ENCODE measurements at places on chromosomes 7 and 10.

DNA sequence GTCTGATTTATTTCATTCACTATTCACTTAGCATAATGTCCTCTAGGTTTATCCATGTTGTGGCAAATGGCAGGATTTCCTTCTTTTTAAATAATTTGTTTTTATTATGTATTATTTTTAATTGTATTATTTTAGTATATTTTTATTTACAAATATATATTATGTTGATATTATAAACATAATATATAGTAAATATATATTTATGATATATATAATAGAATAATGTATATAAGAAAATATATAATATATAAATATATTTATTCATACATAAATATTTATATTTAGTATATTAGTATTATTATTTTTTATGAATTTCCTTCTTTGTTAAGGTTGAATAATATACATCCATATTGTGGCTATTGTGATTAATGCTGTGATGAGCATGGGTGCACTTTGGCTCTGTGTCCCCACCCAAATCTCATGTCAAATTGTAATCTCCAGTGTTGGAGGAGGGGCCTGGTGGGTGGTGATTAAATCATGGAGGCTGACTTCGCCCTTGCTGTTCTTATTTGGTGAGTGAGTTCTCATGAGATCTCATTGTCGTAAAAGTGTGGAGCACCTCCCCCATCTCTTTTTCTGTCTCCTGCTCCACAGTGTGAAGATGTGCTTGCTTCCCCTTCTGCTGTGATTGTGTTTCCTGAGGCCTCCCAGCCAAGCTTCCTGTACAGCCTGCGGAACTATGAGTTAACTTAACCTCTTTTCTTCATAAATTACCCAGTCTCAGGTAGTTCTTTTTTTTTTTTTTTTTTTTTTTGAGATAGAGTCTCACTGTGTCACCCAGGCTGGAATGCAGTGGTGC is 52.3 kb upstream of the CYP2C18 start:
- DNase-seq: no peak

DNA sequence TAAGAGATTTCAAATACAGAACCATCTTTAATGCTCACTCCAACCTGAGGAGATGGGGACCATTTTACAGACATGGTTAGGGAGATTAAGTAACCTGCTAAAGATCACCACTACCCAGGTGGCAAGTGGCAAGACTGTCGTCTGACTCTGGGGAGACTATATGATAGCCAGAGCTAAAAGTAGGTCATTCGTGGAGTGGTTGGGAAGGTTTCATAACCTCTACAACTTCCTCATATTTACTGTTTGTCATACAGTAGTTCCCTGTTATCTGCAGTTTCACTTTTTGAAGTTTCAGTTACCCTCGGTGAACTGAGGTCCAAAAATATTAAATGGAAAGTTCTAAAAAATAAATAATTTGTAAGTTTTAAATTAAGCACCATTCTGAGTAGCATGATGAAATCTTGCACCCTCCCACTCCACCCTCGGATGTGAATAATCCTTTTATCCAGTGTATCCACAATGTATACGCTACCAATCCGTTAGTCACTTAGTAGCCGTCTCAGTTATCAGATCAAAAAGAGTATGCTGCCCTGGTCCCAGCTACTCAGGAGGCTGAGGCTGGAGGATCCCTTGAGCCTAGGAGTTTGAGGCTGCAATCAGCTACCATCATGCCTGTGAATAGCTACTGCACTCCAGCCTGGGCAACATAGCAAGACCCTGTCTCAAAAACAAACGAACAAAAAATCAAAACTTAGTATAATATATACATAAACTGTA is 14.9 kb upstream of the LGI1 start:
- DNase-seq: no peak

- DNase-seq: no peak
These were observed 31.0 kb downstream of the SGPL1 start for GRCh38 chr10:70846795-70847194.

DNA sequence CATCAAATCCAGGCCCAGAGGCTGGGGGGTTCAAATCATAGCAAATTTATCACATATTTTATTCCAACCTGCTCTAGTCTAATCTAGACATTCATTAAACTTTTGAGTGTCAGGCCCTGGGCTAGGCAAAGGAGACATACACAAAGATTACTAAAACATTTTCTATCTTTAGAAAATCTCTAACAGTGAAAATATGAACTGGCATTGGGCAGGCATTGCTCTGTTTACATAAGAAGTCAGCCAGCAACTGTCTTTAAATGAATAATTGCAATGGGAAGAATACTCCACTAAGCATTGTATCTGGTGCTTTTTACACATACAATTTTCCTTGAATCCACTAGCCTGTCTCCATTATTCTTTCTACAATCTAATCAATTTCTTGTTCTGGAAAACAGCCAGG is 222.5 kb upstream of the LRRN3 start:
- no peak for DNase-seq

GRCh38 chr10:80081801-80082750 is 3.6 kb downstream of the TMEM254 start:
- no peak for DNase-seq

- no peak for DNase-seq
These were observed 64.0 kb downstream of the HYCC1 start for GRCh38 chr7:22949944-22950343.

- DNase-seq: no peak
These were observed 1340.9 kb downstream of the XPNPEP1 start for GRCh38 chr10:108582387-108582786.

GRCh38 chr7:41567731-41568114 is 135.2 kb downstream of the INHBA start:
- DNase-seq: no peak

DNA sequence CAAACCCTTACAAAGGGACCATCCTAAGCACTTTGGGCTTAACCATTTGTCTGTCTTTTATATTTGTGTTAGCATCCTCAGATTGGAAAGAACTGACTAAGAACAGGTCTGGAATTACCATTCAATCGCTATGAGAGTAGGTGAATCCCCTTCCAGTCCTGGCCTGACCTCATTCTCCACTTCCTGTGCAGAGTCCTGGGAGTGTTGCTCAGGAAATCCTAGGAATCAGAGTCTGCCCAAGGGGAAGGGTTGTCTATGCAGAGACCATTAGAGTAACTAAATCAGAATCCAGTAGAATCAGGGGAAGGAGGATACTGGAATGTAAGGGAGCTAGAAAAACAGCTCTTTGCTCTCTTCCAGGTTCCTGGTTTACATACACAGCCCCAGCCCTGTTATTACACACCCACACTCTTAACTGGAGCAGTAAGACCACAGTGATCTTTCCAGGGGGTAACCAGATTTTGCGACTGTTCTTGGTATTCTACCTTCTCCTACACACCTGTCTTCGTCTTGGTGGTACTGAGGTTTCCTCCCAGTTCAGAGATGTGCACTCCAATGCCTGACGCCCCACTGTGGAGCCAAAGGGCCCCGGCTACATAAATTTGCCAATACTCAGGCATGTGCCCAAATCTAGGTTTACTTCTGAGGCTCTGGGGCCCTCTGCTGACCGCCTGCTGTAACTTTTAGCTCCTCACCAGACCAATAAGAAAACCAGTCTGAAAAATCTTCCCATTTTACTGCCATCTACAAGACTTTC is 103.7 kb downstream of the RNF216 start:
- peak; percentile 58 for DNase-seq

GRCh38 chr7:117350027-117350426 is 27.2 kb upstream of the WNT2 start:
- DNase-seq: no peak

DNA sequence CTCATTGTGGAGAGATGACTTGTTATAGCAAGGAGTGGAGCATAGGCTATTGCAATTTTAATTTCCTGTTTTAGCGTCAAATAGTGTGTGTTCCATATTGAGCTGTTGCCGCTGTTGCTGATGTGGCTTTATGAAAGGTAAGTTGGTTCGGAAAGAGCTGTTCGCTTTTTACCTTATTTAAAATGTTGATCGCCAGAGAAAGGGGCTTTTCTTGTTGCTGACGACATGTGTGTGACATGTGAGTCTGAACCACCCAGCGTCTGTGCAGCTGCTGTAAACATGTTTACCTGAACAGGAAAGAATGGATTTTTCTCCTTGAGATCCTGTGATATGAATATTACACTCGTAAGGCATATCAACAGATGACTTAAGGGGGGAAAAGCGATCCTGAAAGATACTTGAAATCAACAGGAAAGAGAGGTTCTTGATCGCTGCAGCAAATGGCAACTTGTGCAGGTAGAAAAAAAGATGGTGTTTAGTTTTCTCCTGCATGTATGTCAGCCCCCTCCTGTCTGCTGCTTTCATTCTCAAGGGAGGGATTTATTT is 2.5 kb downstream of the ZEB1 start:
- DNase-seq: peak; percentile 22

GRCh38 chr10:3654980-3655379 is 130.0 kb downstream of the KLF6 start:
- no peak for DNase-seq

DNA sequence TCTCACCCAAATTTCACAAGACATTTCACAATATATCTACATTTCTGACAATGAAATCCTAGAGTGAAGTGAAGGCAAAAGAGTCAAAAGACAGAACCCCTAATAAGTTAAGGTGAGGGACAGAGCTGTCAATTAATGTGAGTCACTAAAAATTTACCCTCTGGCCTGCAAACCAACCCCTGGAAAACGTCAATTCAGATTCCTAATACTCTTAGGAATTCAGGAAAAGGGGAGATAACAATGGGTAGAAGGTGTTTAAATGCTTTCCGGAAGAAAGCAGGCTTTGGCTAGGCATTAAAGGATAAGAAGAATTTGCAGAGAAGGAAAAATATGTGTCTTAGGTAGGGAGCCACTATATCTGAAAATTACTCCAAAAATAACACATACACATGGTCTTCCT is 299.6 kb downstream of the INHBA start:
- no peak for DNase-seq

DNA sequence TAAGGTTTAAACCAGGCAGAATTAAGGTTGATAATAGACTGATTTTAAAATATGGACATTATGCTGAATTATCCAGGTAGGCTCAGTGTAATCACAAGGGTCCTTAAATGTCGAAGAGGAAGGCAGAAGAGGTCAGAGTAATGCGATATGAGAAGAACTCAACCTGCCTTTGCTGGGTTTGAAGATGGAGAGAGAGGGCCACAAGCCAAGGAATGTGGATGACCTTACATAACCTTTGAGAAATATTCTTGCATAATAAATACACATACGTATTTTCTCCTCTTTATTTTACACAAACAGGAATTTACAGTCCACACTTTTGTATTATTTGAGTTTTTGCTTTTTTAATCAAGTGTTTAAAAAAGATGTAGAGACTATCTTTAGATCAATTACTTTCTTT is 88.5 kb downstream of the ST7 start:
- no peak for DNase-seq

- DNase-seq: no peak
These were observed 34.1 kb upstream of the NKX6-2 start for GRCh38 chr10:132820056-132820455.

GRCh38 chr7:54798530-54798929 is 39.5 kb upstream of the SEC61G start:
- no peak for DNase-seq

DNA sequence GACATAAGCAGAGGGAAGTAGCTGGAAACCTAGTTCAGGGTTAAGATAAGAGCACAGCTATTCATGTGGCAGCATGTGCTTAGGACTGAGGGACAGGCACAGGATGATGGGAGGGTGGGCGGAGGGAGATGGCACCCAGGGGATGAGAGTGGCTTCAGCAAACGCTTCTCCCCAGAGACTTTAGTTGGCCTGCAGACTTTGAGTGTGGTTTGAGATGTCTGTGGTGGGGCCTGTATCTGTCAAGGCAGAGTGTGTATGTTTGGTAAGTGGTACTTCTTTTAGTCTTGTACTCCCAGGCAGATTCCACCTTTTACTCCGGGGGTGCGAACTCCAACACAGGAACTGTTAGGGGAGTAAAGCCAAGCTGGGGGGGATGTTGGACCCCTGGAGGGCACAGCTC is 88.9 kb downstream of the WDFY4 start:
- DNase-seq: no peak

GRCh38 chr10:29332061-29332760 is 43.3 kb downstream of the LYZL1 start:
- DNase-seq: no peak

DNA sequence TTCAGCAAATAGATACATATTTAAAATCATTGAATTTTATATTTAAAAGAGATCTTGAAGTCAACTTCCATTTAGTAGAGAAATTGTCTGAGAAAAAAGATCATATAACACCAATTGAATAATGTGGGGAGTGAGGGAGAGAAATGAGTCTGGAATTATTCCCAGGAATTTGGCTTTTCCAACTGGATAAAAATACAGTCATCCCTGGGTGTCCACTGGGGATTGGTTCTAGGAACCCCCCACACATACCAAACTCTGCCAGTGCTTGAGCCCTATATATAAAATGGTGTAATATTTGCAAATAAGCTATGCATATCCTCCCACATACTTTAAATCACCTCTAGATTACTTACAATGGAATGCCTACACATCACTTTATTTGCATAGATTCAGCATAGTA is 162.8 kb upstream of the SEMA3C start:
- no peak for DNase-seq

GRCh38 chr10:8278099-8278498 is 223.6 kb downstream of the GATA3 start:
- peak; percentile 43 for DNase-seq

DNA sequence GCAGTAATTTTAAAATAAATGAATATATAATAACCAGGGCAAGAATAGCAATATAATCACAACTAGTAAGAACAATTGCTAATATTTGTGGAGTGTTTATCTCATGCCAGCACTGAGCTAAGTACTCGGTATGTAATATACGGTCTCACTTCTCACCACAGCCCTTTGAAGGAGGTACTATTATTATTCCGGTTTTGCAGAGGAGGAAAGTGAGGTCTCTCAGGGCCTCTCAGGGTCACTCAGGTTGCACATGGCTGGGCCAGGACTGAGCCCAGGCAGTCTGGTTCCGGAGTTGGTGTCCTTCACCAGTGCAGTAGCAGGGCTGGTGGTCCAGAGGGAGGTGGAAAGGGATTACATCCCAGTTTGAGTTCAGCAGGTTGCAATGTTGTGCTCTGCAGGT is 80.9 kb downstream of the CHN2 start:
- no peak for DNase-seq

DNA sequence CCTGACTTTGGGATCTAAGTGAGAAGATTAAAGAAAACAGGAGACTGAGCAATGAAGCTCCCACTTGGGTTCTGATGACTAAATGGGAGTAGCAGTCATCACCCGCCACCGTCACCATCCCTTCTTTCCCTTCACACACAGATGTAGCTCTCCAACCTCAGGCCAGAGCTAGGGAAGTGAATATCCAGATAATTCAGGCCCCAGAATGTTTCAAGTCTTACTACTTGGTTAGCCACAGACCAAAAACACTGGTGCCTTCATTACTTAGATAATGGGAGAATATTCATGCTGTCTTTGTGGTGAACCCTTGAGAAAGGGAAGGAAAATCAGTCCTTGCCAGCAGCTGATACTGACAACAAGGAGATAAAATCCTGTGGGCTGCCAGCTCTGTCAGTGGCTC is 100.7 kb downstream of the OSBPL3 start:
- DNase-seq: no peak

- no peak for DNase-seq
These were observed 90.2 kb downstream of the IPMK start for GRCh38 chr10:58177362-58177947.

Data from activated CD4-positive, alpha-beta T cell treated with anti-CD3 and anti-CD28 coated beads, Interleukin-2, Interleukin-6, amounts not matched to agents 100 ng/mL and 50 ng/mL, durations not matched to agents 16 hours and 8 hours (primary cell).